ENCODE measurements at places on chromosomes 6 and 20.

GRCh38 chr6:133937909-133938308, 15.1 kb upstream of the TBPL1 start:
- DNase-seq = no peak

GRCh38 chr20:14996883-14997672, 659.7 kb upstream of the FLRT3 start:
- no peak for DNase-seq

DNA sequence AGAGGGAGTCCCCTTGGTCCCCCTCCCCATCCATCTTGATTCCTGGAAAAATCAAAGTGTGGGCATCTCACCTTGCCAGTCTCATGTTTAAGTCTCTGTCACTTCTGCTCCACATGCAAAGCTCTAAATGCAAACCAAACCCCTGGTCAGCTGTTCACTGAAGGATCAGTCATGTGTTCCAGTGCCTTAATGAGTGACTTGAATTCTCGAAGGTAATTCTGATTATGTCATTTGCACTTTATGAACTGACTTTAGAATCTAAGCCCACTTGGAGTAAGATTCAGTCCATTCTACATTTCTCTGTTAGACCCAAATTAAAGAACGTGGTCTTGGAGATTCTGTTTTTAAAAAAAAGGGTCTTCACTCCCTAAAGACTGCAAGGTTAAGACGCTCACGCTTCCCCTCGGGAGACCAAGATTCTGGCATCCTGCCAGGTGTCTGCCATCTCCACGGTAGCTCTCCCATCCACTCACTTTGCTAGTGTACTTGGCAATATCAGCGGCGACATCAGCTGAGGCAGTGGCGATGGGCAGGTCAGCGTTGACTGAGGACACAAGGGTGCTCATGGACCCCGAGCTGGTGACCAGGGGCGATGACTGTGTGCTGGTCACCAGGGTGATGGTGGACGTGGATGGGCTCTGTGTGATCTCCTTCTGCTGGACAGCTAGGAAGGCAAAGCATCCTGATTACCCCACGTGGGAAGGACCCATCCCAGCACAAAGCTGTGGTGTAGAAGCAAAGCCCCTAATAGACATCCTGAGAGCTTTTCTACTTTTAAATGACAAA, 120.5 kb downstream of the ZMYND8 start:
- DNase-seq = no peak

DNA sequence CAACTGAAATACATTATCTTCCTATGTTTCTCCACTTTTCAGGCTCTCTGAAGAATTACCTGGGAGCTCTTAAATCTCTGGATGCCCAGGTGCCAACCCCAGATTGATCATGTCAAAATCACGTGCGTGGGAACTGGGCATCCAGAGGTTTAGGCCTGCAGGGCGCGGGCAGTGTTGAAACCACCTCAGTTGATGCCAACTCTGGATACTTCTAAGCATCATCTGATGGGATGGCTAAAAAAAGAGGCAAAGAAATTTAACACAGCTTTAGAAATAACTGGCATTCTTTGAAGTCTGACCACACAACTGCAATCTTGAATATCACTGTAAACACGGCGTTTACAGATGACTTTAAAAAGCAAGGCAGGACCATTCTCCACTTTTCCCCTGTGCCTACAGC, 41.9 kb downstream of the PTGIS start:
- DNase-seq = no peak

GRCh38 chr20:48661575-48662455, 166.0 kb downstream of the PREX1 start:
- DNase-seq = peak; percentile 26

- no peak for DNase-seq
Measured at GRCh38 chr6:43982084-43982625, 145.1 kb downstream of the MRPL14 start.

DNA sequence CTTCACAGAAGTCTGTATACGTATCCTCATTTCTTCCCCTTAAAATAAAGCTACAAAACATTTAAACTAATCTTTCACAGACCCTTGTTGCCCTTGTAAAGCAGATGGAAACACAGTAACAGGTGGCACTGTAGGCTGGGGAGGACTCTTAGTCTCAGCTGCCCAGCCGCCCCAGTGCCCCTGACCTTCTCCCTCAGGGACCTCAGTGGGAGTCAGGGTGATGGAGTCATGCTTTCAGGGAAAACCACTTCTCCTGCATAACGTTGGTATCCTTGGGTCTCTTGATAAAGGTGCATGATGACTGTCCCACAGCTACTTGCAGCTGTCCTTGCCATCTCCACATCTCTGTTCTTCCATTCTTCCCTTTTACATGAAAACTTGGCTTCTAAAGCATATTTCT, 198.6 kb downstream of the CDKAL1 start:
- DNase-seq = no peak

DNA sequence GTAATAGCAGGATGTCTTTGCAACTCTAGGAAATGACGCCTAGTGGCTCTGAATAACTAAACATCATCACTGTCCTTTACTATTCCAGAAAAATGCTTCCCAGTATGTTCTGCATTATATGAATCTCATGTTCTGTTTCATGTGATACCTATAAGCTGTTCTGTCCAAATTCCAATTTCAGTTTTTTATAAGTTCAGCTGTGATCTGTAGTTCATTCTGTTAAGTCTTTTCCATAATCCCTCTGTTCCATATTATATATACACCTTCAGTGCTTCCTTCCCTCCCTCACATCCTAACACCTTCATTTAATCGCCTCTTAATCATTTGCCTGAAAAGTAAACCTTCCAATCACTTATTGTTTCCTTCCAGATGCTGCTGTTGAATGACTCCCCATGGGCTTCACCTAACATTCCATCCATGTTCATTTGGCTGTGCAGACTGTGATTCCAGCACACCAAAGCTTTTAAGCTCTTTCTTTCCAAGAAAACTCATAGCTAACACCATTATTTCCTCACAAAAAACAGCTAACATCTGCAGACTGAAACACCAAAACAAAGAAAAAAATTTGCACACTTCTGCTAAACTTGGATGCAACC, 18.6 kb downstream of the HMGCLL1 start:
- no peak for DNase-seq

DNA sequence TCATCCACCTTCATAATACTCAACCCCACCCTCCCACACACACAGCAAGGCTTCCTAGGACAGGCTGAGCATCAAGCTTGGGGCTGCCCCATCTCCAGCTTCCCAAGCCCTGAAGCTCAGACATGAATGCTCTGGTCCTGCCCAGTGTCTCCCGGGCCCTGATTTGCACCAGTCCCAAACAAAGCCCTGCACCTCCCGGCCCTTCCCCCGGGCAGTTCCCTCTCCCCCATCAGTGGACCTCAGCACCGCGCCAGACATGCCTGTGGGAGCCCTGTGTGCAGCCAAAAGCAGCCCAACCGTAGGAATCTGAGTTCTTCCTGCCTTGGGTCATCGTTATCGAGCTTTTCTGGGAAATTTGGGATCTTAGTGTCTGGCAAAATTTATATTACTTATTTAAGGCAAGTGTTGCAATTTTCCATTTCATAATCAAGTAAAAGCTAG, 63.5 kb downstream of the THBS2 start:
- DNase-seq = peak; percentile 89

GRCh38 chr6:168273441-168274036, 46.0 kb downstream of the DACT2 start:
- DNase-seq = no peak

DNA sequence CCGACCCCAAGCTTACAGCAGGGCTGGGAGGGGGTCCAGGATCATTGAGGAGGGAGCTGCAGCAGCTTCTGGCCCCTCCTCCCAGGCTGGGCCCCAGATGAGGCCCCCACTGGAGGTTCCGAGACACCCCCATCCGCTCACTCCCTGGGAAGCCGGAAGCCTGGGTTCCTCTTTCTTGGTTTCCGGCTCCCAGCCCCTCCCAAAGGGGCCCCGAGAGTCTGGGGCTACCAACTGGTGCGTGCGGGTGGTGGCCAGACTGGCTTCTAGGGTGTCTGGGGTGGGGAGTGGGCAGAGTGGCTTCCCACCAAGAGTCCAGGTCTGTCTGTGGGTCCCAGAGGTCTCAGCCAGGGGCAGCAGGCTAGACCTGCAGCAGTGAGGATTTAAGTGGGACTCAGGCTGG, 2.2 kb downstream of the RGS19 start:
- no peak for DNase-seq

- DNase-seq = no peak
Measured at GRCh38 chr6:12950976-12951375, 234.4 kb downstream of the PHACTR1 start.

DNA sequence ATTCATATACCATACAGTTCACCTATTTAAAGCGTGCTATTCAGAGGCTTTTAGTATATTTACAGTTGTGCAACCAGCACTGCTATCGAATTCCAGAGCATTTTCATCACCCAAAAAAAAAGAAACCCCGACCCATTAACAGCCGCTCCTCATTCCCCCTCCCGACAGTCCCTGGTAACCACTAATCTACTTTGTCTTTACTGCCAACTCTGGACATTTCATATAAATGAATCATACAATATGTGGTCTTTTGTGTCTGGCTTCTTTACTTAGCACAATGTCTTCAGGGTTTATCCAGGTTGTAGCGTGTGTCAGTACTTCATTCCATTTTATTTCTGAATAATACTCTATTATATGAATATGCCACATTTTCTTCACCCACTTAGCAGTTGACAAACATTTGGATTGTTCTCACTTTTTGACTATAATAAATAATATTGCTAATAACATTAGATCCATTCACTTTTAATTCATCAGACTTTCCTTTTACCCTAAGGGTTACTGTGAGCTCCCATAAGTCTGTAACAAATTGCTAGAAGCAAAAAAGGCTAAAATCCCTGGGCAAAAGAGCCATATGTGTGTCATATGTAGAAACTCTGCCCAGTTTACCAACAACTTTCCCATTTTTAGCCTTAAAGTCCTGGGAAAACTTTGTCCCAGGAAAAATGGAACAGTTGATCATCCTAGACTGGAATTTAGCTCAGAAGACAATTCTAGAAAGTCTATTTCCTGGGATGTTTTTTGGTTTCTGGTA, 23.2 kb upstream of the ROS1 start:
- DNase-seq = peak; percentile 95

GRCh38 chr6:167980911-167981580, 16.4 kb upstream of the KIF25 start:
- peak; percentile 36 for DNase-seq

DNA sequence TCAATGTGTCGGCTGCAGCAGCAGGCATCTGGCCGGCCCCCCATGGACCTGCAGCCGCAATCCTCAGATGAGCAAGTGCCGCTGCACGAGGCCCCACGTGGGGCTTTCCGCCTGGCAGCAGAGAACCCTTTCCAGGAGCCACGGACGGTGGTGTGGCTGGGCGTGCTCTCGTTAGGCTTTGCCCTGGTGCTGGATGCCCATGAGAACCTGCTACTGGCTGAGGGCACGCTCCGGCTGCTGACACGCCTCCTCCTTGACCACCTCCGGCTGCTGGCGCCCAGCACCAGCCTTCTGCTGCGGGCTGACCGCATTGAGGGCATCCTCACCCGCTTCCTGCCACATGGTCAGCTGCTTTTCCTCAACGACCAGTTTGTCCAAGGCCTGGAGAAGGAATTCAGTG, 3.5 kb downstream of the AP5S1 start:
- DNase-seq = no peak

DNA sequence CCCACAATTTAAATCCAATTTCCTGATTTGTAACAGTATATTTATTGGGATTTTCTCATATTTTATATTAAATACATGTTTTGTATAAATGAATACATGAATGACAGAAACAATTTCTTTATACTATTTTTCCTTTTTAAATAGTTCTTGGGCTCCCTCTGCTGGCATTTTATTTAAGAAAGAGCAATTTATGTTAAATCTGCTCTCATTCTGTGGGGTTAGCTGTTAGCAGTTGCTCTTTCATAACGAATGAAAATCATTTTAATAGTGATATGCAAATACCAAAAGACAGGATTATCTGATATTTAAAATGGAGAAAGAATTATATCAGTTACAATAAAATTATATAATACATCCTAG, 118.3 kb downstream of the RALGAPA2 start:
- peak; percentile 67 for DNase-seq

GRCh38 chr20:32651537-32651936, 22.2 kb downstream of the C20orf203 start:
- no peak for DNase-seq

- no peak for DNase-seq
Measured at GRCh38 chr6:17817763-17818162, 111.0 kb upstream of the NUP153 start.

DNA sequence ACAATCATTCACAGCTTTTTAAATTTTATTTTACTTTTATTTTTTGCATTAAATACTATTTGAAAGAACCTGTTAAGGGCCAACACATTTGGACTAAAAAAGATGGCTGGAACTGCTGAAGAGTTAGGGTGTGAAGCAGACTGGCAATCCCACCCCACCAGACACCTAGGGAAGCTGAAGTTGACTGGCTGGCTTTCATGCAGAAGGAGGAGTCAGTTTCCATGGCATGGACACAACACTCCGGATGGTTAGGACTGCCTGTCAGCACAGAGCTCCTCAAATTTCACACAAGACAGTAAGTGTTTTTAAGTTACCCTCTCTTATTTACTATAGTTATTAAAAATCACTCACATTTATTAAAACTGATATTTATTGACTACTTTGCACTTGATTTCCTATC, at the start of gene ANKRD66:
Gene ANKRD66, plus strand, starts transcription at position 238 of the 400 bp plus-strand sequence. CDS start 5,016 bp downstream, outside the sequence.
- DNase-seq = no peak

- DNase-seq = no peak
Measured at GRCh38 chr6:161407115-161407514, 133.3 kb upstream of the AGPAT4 start.

DNA sequence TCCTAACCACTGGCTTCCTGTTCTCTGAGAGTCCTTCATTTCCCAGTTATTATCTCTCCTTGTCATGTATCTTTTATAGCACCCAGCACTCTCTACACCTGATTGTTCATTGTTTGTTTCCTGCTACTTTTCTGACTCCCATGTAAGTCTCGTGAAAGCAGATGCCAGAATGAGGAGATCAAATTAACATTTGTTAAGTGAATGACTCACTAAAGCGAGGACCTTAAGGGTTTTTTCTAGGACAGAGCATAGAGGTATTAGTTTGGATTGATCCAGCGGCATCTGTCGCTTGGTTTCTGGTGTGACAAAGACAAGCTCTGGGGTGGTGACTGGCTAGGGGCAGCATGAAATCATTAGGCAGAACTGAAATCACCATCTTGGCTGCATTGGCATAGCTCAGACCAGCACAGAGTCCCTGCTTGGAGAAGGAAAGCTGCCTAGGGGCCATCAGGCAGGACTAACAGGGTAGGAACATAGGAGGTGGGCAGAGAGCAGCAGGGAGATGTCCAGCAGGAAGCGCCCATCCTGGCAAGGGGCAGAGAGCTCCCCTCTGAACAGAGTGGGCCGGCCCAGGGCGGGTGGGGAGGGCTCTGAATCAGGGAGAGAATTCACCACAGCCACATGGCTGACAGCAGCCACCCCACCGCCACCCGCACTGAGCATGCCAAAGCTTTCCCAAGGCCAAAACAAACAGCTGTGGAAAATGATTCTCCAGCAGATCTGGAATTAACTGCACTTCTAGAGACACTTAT, 97.1 kb upstream of the CEP85L start:
- no peak for DNase-seq

GRCh38 chr6:5174244-5174643, 86.5 kb downstream of the LYRM4 start:
- peak; percentile 57 for DNase-seq
